ENCODE measurements at places on chromosomes 2 and 18.
A peak's percentile ranks its signal among the peaks of the same experiment; 100 is the strongest.

GRCh38 chr2:183455056-183455455 is 330.8 kb downstream of the NUP35 start:
- no peak for DNase-seq

GRCh38 chr2:96962567-96963203 is 23.7 kb downstream of the FAM178B start:
- no peak for DNase-seq

DNA sequence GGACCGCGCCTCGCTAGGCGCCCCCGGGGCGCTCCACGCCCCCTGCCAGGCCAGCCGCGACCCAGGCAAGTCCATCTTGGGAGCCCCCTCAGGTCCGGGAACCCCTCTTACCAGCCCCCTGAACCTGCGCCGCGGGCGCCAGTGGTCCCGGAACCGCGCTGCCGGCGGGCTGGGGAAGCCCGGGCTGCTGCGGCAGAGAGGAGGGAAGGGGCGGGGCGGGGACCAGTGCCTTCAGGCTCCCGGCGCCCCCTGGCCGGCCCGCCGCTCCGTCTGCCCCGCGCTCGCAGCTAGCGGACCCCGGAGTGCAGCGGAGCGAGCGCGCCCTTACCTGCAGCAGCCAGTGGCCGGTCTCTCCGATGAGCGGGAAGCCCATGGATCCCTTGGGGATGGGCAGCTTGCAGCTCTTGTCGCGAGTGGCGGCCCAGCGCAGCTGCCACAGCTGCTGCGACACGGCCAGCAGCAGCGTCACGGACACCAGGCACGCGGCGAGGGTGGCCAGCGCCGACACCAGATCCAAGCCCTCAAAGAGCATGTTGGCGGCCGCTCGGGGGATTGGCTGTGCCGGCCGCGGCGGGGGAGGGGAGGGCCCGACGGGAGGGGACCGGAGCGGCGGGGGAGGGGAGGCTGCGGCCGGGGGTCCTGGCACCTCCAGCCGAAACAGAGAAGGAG is at the start of gene CYP26B1:
TSS of gene CYP26B1 (minus strand) at position 560 of the 669 bp plus-strand sequence. CDS start at position 532, 28 bp downstream.
- no peak for DNase-seq

DNA sequence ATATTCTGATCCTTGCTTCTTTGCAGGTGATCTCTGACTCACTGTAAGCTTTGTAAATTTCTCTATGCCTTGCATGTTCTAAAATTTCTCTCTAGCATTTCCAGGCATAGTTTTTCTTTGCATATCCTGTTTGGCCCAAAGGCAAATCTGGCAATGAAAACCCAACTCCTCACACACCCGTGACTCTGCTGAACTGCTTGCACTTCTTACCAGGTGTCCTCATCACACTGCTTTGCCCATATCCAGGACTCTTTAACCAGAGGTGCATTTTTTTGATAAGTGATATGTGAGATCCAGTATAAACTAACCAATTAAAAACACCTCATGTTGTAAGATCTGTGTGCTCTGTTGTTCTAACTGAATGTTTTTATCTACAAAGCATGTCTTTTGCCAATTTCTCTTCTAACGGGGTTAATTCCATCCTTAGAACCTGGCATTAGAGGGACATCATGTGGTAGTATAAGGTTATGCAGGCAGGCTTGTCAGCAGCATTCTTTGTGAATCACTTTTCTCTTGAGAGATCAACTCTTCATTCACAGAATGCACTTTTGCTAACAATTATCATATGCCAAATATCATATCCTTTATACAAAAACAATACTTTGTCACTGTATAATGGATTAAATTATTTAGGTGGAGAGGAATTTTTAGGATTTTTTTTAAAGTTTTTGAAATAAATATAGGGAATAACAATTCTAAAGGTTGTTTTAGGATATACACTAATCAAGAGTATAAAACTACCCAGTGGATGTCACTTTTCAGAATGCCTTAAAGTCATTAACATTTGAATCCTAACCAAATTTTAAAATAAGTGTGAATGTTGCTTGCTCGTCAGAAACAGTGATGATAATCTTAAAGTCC is 20.8 kb upstream of the TMX3 start:
- DNase-seq: peak; percentile 74

DNA sequence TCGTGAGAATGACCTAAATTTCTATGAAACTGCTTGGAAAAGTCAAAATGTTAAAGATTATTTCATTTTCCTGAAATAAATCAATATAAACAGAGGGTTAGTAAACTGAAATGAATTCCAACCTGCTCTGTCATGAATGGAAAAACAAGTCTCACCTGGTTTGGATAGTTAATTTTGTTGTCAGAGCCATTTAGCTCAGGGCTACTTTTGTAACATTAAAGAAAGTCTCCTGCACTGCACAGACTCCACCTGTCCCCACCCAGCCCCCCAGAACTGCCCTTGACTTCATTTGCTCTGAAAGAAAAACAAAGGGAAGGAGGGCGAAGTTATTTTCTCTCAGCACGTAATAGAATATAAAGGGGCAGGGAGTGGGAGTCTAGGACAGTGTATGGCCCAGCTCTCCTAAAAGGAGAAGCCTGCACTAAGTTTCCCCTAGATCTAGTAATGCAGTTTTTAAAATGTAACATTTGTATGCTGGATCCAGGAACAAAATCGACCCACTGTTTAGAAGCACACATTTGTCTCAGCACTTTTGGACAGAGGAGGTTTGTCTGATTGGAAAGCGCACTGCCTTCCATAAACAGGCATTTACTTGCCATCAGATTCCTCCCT is 54.2 kb upstream of the ACSL3 start:
- DNase-seq: no peak

DNA sequence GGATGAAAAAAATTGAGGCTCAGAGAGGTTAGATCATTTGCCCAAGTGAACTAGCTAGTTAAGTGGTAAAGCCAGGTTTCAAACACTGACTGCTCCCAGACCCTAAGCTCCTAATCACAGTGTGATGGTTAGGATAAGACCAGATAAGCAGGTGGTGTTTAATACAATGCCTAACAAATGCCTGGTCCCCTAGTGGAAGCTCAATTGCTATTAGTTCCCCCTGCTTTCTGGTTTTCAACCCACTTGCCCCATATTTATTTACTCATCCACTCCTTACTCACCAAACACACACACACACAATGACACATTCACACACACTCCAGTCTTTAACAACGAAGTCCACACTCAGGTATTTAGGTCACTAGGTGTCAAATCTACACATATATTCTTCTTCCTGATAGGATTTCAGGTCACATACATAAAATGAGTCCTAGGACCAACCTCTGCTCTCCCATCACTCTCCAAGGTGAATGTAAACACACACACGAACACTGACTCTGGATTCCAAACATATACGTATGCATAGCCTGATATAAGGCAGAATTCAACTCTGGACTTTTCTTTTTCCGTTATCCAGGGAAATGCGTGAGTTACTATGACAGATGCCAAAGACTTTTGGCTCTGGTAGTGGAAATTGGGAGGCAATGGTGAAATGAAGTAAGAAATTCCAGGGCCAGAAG is 73.6 kb upstream of the TSPYL6 start:
- DNase-seq: peak; percentile 22

GRCh38 chr18:66752733-66753132 is 148.8 kb upstream of the CDH19 start:
- no peak for DNase-seq

- DNase-seq: no peak
Observed at GRCh38 chr2:111100765-111101162, 19.9 kb upstream of the BCL2L11 start.

DNA sequence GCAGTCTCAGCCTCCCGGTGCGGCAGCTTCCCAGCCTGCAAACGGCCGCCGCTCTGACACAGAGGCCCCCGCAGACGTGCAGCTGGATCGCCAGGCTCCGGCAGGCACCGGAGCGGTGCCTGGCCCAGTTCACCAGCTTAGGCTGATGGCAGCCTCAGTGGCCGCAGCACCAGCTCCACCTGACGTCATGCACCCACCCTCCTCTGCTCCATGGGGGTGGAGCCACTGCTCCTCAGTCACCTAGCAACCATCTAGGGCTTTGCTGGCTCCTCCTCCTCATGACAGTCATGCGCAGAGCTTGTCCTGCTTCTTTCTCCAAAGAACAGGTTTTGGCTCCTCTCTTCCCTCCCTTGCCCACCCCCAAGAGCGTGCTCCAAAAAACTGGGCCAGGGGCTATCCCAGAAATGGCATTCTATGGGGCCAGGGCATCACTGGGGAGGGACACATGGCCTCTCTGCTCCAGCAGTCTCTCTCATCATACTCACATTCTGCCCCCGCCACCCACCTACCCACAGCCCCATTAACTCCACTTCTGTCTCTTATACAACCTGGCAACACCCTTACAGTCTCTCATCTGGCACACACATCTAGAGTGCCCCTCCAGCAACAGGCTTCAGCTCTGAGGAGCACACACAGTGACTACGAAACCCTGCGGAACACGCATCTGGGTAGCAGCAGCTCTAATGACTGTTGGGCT is 5.5 kb downstream of the DCTN1 start:
- DNase-seq: peak; percentile 72

DNA sequence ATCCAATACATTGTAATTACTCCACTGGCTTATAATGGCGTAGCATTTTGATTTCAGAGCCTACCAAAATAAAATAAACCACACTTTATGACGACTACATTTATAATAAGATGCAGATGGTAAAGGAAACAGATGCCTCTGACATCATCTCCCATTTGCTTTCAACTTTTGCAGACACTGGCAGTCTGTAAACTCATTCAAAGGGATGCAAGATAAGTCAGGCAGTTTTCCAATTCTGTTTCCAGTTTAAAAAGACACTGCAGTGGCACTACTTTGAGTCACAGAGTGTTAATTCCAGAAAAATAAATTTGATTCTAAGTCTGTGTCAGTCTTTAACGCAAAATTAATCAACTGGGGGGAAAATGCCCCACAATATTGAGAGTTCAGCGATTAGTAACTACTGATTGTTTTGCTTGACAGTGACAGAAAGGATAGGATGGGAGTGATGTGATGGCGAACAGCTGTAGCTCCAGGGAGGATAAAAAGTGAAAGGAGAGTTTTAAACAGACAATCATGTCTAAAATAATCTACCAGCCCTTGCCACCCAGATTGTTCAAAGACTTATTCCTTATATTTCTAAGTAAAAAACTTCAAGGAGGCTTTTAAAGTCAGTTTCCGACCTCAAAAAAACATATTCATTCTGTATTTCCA is 6.7 kb downstream of the DSEL start:
- DNase-seq: peak; percentile 85

GRCh38 chr18:5975111-5976002 is 80.0 kb upstream of the TMEM200C start:
- peak; percentile 89 for DNase-seq

GRCh38 chr18:61821748-61822147 is 71.1 kb downstream of the RNF152 start:
- DNase-seq: no peak

- peak; percentile 30 for DNase-seq
Observed at GRCh38 chr2:213991453-213992108, 419.3 kb upstream of the VWC2L start.

Data from IMR-90 (cell line).